ENCODE measurements at places on chromosomes 7 and 10.

- DNase-seq, result no peak
Measured at GRCh38 chr7:143205560-143206293, 16.1 kb upstream of the TAS2R40 start.

DNA sequence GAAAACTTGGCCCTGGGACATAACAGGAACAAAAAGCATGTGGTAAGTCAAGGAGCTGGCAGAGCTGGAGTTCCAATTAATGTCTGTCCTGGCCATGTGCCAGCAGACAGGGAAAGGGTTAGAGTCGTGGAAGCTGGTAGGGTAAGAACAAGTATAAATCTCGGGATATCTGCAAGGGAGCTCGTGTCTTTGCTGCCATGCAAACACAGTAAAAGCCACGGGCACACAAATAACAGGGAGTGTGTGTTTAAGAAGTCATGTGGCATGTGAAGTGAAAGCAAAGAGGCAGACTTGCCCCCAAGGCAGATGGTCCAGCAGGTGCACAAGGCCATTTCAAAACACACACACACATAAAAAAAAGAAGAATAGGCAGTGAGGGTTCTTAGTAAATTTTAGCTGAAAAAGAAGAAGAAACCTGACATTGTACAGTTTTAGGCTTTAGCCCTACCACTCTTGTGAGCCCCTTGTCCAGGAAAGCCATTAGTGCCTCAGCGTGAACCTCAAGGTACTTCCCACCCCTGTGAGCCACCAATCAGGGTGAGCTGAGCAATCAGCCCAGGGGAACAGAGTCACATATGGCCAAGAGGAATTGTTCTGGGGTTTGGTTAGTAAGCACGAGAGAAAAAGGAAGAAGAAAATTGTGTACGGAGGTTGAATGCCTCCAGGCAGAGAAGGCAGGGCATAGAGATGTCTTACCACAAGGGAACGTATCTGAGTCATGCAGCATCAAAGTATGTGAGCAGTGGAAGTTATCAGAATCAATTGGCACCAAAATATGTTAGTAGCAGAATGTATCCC lies 32.8 kb upstream of the ARHGAP12 start:
- peak; percentile 28 for DNase-seq

DNA sequence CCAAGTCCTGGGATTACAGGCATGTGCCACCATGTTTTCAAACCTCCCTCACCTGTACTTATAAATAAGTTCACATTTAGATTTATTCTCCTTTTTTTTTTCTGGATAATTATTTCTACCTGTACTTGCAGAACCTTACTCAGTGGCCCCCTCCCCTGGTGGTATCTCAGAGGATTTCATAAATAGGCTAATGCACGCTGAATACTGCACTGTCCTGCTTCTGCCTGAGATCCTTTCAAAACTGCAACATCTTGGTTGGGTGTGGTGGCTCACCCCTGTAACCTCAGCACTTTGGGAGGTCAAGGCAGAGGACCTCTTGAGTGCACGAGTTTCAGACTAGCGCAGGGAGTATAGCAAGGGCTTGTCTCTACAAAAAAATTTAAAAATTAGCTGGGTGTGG lies 4.6 kb upstream of the BLVRA start:
- no peak for DNase-seq

GRCh38 chr10:132806561-132807003 lies 20.6 kb upstream of the NKX6-2 start:
- DNase-seq, result no peak

Measured in HCEC 1CT (cell line).